CD4-positive, alpha-beta T cell treated with Interleukin-2 at 100 ng/mL for 4 hours (primary cell): ENCODE measurements at places on chromosomes 6 and 20.

- DNase-seq, result no peak
Observed at GRCh38 chr20:14432085-14432484, 94.7 kb upstream of the FLRT3 start.

DNA sequence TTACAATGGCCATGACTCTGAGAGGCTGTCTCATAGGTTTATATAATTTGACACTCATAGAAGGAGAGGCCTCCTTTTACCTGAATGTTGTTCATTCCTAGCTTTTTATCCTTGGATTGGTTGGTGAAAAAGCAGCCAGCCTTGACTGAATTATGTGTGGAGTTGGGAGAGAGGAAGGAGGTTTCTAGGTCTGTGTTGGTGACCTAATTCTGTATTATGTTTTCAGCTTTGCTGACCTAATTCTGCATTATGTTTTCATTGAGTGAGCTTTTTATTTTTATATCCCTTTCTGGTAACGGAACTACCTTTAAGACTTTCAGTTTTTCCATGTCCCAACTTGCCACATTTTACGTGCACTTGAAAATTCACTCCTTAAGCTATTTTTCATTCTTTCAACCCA is 59.1 kb upstream of the RNF144B start:
- DNase-seq, result no peak

DNA sequence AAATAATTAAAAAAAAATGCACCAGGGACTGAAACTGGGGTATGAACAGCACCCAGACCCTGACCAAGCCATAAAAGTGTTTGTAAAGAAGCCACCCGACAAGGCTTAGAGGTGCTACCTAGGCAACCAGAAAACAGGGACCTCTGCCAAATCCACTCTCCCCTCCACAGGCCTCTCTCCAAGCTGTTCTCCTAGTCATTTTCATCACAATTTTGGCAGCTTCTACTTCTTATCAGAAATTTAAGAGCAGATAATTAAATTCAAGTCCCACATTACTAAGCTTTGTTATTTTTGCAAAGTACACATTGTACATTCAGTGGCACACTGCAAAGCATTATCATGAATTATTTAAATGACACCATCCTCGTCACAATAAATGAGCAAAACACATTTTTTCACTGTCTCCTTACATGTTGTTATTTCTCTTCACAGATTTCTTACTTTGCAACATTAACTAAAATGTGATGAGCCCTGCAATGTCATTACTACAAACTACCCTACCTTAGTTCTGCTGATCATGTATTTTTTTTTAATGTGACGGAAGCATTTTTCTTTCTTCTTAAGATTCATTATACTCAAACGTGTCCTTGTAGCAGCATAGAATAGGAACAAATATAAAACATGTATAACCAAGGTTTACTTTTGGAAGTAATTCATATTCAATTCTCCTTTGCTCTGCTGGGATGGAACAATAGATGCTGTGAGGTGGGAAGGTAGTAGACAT is 38.1 kb downstream of the ECT2L start:
- no peak for DNase-seq

DNA sequence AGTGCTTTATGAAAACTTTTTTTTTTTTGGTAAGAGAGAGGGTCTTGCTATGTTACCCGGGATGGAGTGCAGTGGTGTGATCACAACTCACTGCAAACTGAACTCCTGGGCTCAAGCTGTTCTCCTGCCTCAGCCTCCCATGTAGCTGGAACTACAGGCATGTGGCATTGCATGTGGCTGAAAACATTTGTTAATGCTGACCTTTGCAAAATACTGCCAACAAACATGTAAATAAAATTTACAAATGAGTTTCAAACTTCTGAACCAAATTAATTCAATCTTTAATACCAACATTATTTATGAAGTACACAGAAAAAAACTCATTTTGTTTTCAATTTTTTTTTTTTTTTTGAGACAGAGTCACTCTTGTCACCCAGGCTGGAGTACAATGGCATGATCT is 26.1 kb upstream of the ZBTB2 start:
- no peak for DNase-seq

DNA sequence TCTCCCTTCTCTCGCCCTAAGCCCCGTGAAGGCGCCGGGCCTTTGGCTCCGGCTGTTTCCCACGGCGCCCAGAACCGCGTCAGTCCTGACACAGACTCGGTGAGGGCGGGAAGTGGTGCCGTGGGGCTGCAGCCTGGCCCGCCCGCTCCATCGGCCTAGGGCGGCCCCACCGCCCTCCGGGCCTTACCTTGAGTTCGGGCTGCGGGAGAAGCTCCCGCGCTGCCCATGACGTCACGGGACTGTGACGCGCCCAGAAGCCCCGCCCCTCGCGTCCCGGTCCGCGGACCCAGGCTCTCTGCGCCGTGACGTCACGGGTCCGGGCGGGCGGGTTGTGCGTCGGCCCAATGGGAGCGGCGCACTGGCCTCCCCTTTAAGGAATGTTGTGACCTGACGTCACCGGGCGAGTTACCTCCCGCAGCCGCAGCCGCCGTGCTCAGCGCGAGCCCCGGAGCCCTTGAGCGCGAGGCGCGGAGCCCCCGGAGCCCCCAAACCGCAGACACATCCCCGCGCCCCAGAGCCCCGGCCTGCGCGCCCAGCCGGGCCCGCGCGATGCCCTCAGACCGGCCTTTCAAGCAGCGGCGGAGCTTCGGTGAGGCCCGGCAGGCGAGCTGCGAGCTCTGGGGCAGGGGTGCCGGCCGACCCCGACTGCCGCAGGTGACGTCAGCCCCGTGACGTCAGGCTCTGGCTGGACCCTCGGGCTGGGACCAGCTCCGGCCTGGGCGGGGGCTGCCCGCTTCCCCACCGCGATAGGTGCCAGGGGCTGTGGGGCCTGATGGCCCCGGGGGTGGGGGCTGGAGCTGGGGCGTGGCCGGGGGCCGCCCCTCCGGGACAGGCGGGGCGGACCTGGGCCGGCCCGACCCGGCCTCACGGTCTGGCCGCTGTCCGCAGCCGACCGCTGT is at the start of gene MAP1LC3A:
TSS of gene MAP1LC3A (plus strand) at position 399 of the 899 bp plus-strand sequence. CDS start at position 550, 151 bp downstream.
- peak; percentile 90 for DNase-seq

DNA sequence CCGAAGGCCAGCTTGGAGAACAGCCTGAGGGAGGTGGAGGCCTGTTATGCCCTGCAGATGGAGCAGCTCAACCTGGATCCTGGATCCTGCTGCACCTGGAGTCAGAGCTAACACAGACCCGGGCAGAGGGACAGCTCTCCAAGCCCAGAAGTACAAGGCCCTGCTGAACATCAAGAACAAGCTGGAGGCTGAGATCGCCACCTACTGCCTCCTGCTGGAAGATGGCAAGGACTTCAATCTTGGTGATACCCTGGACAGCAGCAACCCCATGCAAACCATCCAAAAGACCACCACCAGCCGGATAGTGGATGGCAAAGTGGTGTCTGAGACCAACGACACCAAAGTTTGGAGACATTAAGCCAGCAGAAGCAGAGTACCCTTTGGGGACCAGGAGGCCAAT is 223.5 kb upstream of the ID4 start:
- DNase-seq, result no peak

GRCh38 chr20:2236256-2236655 is 59.5 kb upstream of the TGM3 start:
- no peak for DNase-seq

GRCh38 chr6:138107752-138108592 is 753 bp upstream of the PERP start:
- DNase-seq, result no peak

DNA sequence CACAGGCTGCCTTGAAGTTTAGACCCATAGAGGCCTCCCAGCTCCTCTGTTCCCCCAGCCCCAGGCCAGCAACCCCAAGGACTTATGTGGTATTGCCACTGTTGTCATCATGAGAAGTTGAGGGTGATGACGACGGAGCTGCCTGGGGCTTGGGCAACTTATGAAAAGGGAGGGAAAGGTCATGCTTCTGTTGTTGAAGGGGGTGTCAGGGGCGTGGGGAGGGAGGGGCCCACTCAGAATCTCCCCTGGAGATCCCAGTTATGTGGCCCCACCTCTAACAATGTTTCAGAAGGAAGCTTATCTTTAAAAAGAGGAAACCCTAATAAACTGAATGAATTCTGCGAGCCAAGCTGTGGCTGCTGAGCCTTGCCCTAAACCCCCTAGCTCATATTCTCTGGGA is 4.2 kb downstream of the ADTRP start:
- DNase-seq, result no peak

DNA sequence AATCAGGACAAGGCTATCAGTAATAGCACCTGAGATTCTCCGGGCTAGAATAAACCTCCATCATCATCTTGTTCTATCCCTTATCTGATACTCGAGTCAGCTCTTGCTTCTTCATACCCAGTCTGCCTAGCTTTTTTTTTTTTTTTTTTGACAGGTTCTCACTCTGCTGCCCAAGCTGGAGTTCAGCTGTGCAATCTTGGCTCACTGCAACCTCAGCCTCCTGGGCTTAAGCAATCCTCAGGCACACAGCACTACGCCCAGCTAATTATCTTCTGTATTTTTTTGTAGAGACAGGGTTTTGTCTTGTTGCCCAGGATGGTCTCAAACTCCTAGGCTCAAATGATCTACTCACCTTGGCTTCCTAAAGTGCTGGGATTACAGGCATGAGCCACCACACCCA is 19.5 kb downstream of the SRSF6 start:
- DNase-seq, result no peak

DNA sequence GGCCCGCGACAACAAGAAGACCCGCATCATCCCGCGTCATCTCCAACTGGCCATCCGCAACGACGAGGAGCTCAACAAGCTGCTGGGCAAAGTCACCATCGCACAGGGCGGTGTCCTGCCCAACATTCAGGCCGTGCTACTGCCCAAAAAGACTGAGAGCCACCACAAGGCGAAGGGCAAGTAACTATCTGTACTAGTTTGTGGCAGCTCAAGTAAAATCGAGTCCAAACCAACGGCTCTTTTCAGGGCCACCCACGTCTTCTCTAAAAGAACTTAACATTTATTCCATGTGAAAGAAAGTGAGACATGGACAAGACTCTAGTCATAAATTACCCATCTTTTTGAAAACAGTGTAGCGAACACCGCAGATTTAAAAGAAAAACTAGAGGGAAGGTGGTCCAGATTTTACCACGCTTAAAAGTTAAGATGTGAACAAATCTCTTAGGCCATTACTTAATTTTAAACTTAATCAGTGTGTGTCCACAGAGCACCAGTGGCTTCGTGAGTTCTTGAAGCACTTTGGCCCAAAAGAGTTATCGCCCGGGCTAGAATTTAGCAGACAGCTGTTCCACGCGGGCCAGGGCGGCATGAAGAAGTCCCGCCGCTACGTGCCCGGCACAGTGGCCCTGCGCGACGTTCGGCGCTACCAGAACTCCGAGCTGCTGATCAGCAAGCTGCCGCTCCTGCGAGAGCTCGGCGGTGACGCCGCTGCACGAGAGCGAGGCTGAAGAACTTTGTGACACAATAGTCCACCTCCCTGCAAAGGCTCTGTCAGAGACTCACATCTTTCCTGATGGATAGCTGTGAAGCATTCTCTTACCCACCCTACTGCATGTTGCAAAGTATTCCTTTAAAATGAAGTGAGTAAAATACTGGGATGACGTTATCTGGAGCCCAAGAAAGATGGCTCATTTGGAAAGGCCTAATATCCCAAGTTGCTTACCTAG is 113.9 kb upstream of the PRSS16 start:
- peak; percentile 68 for DNase-seq

DNA sequence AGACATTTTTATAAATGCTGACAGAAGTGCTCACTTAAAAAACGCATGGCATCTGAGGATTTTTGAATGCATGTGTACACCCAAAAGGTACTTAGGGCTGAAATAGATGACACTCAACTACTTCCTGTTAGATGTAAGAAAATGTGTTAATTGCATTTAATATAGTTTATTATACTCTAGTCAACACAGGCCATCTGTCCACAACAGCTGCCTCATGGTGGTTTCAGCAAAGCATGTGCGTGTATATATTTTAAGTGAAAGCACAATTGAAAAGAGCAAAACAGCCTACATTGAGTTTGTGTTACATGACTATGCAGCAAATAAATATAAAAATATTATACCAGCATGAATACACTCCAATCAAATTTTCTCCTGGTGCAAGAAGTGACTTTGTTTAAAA is 1233.0 kb upstream of the EYS start:
- DNase-seq, result no peak

GRCh38 chr6:18510644-18511033 is 123.5 kb downstream of the RNF144B start:
- no peak for DNase-seq

DNA sequence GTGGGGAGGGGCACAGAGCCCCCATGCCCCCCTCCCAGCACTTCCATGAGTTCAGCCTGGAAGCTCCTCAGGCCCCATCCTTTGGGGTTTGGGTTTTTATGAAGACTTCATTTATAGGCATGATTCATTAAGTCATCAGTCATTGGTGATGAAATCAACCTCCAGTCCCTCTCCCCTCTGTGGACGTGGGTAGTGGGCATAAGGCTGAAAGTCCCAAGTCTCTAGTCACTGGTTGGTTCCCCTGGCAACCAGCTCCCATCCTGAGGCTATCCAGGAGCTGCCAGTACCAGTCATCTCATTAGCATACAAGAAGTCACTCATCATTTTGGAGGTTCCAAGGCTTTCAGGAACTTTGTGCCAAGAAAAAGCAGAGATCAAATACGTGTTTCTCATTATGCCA is 9.2 kb downstream of the TGM3 start:
- no peak for DNase-seq

- no peak for DNase-seq
Observed at GRCh38 chr6:89637960-89638319, 607 bp downstream of the LYRM2 start.

- no peak for DNase-seq
Observed at GRCh38 chr6:153207617-153208016, 76.5 kb upstream of the RGS17 start.

DNA sequence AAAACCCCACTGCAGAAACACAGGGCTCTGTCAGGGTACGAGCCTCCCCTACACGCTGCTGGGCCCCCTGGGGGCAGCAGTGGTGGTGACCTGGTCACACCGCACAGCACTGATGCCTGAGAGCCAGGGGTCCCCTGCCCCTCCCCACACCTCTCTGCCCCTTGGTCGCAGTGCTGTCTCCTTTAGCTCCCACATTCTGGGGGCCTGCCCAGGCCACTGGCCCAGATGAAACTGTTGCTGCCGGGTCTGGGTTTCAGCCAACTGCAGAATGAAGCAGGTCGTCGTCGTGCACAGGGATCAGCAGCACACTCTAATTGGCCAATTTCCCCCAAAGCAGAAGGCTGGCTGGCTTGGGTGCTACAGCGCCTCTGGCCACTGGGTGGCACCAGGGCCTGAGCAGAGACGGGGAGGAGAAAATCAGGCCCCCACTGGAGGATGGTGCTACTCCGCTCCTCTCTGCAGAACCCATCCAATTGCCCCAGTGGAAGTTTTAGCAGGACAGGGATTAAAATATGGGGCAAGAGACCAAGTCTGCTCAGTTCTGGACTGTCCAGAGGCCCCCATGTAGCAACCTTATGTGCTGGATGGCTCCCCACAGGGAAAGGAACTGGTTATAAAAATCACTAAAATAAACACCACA is 26.1 kb downstream of the DIDO1 start:
- peak; percentile 80 for DNase-seq

DNA sequence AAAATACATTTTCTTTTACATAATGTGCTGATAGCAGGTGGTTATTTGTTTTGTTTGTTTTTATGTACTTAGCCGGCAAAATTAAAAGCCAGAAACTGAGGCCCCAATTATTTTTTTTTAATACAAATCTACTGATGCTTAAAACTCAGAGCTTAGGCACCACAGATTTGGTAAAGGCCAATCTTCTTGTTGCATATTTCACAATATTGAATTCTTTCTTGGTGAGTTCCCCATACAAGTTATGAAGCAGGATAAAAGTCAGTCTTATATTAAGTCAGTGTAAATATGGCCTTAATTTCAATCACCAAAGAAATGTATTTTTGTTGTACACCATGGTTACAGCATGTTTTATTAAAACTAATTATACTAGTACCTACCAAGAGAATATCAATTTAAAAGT is 16.3 kb upstream of the ZDHHC14 start:
- no peak for DNase-seq
